Effector memory CD4-positive, alpha-beta T cell (primary cell): ENCODE measurements at places on chromosomes 1 and 21.

DNA sequence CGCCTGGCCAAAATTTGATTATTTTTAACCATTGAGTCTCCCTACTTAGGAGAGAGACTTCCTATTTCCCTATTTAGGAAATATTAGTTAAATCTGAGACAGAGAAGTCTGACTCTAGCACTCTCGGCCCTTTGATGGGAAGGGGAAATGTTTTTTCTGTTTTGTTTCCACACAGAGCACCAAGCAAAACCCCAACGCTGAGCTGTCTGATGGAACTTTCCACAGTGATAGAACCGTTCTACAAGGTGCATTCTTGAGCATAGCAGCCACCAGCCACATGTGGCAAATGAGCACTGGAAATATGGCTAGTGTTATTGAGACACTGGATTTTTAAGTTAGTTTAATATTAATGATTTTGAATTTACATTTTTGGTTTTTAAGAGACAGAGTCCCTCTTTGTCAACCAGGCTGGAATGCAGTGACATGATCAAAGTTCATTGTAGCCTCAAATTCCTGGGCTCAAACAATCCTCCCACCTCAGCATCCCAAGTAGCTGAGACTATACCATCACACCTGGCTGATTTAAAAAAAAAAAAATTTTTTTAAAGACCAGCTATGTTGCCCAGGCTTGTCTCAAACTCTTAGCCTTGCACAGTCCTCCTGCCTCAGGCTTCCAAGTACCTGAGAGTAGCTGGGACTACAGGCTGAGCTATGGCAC, 77.3 kb upstream of the GALNT2 start:
- no peak overlapping the region for H3K27ac ChIP-seq
- H3K4me1 ChIP-seq, result no peaks in the 10 kb centered on the region
- H3K27me3 ChIP-seq, result no peaks in the 10 kb centered on the region
- DNase-seq, result no peak
- no peak overlapping the region for H3K4me3 ChIP-seq

DNA sequence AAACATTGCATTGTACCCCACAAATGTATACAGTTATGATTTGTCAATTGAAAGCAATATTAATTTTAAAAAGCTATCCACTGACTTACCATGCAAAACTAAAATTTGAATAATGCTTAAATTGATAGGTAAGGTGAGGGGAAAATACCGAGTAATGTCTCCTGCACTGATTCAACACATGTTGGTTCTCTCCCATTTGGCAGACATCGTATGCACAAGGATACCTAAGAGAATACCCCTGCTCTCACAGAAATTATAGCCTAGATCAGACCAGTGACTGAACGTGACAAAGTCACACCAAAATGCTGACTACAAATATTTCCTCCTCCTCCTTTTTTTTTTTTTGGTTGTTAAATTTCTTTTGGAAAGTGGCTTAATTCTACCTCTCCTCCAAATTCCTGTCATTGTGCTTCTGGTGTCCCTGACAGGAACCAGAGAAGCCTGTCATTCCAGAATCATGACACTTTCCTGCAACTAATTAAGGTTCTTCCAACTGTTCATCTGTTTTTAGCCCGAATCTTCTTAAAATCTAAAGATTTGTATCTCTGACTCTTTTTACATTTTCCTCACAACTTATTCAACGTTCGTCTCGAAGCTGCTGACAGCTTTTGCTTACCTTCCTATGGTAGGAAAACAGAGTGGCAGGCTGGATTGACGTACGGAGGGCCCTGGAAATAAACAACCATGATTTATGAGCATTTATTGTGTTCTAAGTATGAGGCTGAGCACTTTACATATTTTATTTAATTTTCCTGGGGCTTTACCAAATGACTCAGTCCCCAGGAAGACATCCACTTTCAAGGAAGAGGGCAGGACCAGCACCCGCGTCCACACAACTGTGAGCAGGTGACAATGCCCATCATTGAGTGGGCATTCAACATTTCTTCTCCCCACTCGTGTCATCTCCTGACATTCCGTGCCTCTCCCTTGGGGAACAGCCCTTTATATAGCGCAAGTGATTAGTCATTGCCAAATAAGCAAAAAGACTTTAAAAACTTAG, 57.9 kb upstream of the KCNE2 start:
- H3K27ac ChIP-seq, result no peak overlapping the region
- DNase-seq, result no peak
- no peaks in the 10 kb centered on the region for H3K4me1 ChIP-seq
- H3K4me3 ChIP-seq, result no peak overlapping the region
- H3K36me3 ChIP-seq, result no peaks in the 10 kb centered on the region
- H3K27me3 ChIP-seq, result no peaks in the 10 kb centered on the region

GRCh38 chr1:245971711-245972085, 535.4 kb downstream of the SMYD3 start:
- H3K4me1 ChIP-seq, result no peaks in the 10 kb centered on the region
- DNase-seq, result no peak
- no peak overlapping the region for H3K27ac ChIP-seq

DNA sequence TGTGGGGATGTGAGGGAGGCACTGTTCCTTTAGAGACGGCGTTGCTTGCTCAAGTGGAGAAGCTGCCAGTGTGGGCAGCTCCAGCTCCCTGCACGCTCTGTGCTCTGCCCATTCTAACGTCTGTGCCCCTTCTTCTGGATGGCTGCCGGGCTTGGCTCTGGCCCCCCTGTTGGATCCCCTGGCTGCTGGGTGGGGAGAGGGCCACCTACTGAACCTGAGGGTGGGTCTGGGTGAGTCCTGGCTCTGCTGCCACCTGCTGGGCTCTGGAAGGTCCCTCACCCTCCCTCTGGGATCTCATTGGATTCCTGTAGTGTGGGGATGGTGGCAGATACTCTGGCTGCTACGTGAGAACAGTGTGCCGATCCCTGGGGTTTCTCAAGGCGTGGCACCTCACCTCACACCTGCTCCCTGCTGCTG, 5.0 kb downstream of the PFKL start:
- no peak for DNase-seq
- no peaks in the 10 kb centered on the region for H3K27me3 ChIP-seq

- no peak overlapping the region for H3K4me3 ChIP-seq
- no peak for DNase-seq
- H3K27ac ChIP-seq, result no peak overlapping the region
- no peaks in the 10 kb centered on the region for H3K36me3 ChIP-seq
- H3K4me1 ChIP-seq, result peaks cover 4% of the 10 kb centered on the region
Measured at GRCh38 chr1:117392771-117393170, 25.5 kb downstream of the MAN1A2 start.

DNA sequence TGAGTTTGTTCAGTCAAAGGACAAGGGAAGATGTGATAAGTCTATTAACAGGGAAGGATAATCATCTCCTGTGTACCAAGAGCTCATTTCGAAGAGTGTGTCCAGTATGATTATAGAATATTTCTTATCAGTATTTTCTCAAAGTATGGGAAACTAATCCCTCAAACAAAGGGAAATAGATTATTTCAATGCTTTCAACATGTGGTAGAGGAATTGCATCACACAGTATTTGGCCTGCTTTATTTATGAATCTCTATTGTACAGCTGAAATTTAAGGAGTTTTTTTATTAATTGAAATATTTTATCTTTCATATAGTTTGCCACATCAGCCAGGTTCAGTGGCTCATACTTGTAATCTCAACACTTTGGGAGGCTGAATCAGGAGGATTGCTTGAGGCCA, 151.0 kb downstream of the CLEC20A start:
- H3K4me1 ChIP-seq, result no peaks in the 10 kb centered on the region
- H3K4me3 ChIP-seq, result no peak overlapping the region
- no peaks in the 10 kb centered on the region for H3K36me3 ChIP-seq

- no peak overlapping the region for H3K27ac ChIP-seq
- no peak overlapping the region for H3K4me3 ChIP-seq
- peaks cover 48% of the 10 kb centered on the region for H3K4me1 ChIP-seq
- H3K36me3 ChIP-seq, result no peaks in the 10 kb centered on the region
- no peaks in the 10 kb centered on the region for H3K27me3 ChIP-seq
Measured at GRCh38 chr1:36382669-36383068, 3.1 kb downstream of the STK40 start.

DNA sequence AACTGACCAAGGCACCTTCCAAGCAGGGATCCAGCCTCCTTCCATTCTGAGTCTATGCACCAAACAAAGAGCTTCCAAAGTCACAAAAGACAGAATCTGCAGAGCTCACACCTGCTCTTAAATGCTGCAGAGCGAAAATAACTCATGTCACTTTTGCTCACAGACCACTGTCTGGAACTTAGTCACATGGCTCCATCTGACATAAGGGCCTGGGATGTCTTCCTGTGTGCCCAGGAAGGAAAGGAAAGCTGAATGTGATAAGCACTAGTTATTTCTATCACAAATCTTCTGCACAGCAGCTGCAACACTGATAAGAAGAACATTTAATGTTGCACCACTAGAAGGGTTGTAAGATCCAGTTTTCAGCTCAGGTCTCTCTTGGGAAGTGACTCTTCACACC, 39.5 kb upstream of the SGIP1 start:
- H3K4me1 ChIP-seq, result no peaks in the 10 kb centered on the region
- H3K27me3 ChIP-seq, result no peaks in the 10 kb centered on the region
- H3K4me3 ChIP-seq, result no peak overlapping the region
- no peak for DNase-seq
- H3K36me3 ChIP-seq, result no peaks in the 10 kb centered on the region

DNA sequence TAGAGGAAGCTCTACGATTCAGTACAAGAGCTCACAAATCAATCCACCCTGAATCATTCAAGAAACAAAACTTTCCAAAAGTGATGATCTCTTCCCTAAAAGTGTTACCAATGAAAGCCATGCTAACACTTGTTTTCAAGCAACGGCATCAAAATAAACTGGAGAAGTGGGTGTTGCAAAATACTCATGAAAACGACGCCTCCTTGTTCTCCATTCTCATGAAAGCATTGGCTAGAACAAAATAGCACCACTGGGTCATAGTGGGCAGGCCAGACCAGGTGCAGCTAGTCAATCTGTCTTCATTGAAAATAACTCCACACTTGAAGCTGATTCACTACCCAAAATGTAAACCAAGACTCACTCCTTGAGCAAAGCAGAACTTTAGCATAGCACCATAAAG, 4.3 kb downstream of the TIAM1 start:
- H3K4me1 ChIP-seq, result no peaks in the 10 kb centered on the region
- no peaks in the 10 kb centered on the region for H3K27me3 ChIP-seq
- no peak overlapping the region for H3K27ac ChIP-seq
- H3K36me3 ChIP-seq, result no peaks in the 10 kb centered on the region

DNA sequence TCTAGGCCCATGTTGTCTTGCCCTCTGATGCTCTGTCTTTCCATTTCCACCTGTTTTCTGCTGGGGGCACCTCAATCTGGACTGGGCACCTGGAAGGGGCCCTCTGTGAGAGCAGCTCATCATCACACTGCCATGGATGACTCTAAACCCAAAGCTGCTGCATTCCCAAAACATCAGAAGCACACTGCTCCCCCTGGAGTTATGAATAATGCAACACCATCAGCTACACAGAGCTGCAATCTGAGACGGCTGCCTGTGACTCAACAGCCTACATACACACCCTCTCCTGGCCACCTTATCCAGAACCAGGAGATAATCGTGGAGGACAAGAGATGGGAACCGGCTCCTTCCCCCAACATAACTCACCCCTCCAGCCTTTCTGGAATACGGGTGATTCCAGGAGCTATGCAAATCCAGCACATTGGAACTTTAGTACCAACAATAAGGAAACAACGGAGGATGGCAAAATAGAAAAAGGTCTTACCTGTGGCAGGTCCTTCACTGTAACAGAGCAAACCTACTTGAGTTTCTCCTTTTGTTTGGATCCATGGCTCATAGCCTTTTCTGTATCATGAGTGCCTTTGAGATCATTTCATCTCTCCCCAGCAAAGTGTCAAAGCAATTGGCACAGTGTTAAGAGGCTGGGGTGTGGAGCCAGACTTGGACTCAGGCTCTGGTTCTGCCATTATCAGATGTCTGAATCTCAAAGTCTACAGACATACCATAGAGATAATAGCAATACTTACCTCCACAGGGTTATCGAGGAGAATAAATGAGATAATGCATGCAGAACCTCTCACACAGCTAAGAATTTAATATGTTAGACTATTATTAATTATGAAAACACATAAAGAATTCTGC, 29.3 kb downstream of the AK2 start:
- H3K27me3 ChIP-seq, result no peaks in the 10 kb centered on the region
- no peak overlapping the region for H3K4me3 ChIP-seq
- H3K4me1 ChIP-seq, result no peaks in the 10 kb centered on the region
